ENCODE measurements at places on chromosomes 2 and 18.

- no peak for DNase-seq
These were observed 114.0 kb downstream of the NOL10 start for GRCh38 chr2:10575609-10576280.

- DNase-seq: no peak
These were observed 718.8 kb upstream of the SOX11 start for GRCh38 chr2:4973354-4973753.

DNA sequence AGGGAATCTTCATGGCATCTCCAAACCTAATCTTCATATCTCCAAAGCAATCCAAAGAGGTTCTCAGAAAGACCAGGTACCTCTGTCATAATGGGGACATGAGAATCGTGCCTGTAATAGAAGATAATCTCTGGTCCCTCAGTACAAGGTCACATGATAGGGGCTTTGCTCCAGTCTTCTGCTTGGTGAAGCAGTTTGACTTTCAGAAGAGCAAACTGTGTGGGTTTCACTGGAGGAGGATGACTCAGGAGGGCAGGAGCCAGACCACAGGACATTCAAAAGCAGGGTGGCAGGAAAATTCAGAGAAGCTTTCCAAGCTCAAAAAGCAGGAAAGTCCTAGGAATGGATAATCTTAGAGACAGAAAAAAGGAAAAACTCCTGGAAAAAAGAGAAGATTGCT lies 10.6 kb upstream of the PAX3 start:
- DNase-seq: no peak

DNA sequence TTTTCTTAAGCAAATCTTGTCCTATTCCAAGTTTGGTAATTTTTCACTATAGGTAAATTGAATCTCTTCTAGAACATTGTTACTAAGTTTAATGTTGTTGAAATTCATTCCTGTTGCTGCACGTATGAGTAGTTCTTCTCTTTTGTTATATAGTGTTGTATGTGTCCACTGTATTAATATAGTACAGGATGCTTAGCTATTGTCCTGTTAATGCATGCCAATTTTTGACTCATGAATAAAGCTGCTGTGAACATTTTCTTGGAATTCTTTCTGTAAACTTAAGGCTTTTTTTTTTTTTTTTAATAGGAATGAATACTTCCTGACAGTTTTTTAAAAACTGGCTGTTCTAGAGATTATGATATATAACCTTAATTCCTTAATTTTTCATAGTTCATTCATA lies 326.9 kb downstream of the SLC4A3 start:
- DNase-seq: no peak

DNA sequence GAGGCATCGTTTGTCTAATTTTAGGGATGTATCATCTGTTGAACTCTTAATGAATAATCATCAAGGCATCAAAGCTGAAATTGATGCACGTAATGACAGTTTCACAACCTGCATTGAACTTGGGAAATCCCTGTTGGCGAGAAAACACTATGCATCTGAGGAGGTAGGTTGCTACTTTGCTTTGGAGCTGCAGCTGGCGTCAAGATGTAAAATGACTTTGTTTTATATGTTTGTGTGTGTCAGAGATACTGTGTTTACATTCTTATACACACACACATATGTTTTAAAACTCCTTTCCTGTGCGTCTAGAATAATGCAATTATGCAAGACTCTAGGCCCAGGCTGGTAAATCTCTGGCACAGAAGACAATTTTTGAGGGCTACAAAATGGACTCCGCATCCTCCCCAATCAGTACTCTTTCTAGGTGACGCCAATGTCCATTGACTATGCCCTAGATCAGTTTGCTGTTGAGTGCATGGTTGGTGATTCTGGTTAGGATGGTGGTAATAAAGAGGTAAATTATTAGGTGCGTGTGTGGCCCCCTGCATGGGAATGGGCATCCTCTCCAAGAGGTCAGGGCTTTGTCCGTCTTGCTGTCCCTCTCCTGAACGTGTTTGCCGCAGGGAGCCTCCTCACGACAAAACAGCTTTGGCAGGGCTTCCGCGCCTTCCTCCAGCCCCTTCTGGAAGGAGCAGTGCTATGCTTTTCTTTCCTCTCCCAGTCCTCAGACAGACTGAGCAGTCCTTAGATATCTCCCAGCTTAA lies 68.2 kb upstream of the EML6 start:
- DNase-seq: no peak
